AG04450 (cell line): ENCODE measurements at places on chromosomes 7 and 10. TPM values are rescaled to one million over a fixed set of nuclear protein-coding genes. Genes with fewer than 3 reads are reported as not detected.

DNA sequence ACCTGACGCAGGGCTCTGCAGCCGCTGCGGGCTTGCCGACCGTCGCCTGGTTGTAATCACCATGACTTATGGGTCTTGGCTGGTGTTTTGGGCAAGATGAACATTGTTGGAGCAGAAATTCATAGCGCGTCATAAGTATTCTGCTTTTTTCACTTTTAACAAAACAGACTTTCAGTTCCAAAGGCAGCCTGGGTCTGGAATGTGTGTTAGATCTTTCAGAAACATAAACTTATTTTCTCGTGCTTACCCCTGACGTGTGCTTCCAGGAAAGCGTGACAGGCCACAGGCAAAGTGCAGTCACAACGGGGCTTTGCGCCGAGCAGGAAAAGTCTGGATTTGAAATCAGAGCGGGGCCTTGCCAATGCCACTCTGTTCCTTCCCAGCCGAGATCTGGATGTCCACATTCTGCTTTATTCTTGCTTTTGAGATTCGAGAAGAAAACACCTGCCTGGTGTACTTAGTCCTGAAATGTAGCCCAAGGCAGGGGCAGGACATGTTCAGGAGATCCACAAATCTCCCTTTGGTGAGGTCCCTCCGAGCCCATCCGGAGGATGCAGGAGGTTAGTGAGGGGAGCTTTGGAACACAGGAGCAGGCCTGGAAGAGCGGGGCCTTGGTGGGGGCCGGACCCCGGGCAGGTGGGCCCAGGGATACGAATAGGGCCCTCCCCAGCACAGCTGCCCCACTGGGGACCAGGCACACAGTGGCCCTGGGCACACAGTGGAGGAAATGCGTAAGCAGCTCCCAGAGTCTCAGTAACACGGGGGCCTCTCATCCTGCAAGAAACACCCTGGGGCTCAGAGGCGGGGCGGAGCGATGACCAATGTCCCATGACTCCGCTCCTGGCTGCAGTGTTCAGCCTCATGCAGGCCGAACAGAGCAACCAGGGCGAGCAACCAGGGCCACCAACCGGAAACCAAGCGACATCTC lies 49.5 kb upstream of the EBF3 start:
- DNase-seq, result no peak

ARHGAP22 gene
- polyA plus RNA-seq, result 8.2 and 9.6 TPM in 2 replicates

- DNase-seq, result no peak
Observed at GRCh38 chr7:50466815-50467585, 16.9 kb upstream of the FIGNL1 start.

GRCh38 chr10:125194814-125195213 lies 34.5 kb upstream of the CTBP2 start:
- no peak for DNase-seq

DNA sequence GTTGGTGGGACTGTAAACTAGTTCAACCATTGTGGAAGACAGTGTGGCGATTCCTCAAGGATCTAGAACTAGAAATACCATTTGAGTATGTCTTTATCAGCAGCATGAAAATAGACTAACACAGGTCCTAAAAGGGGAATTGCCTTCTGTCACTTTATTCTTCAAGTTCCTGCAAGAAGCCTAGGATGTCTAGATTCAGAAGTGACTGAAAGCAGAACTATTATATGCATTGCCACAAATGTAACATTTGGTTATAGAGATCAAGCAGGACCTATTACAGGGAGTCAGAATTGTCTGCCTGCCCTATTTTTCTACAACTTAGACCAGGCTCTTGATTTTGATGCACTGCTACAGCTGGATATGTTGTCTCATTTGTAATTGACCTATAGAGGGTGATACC lies 364.7 kb downstream of the SORCS1 start:
- no peak for DNase-seq

DNA sequence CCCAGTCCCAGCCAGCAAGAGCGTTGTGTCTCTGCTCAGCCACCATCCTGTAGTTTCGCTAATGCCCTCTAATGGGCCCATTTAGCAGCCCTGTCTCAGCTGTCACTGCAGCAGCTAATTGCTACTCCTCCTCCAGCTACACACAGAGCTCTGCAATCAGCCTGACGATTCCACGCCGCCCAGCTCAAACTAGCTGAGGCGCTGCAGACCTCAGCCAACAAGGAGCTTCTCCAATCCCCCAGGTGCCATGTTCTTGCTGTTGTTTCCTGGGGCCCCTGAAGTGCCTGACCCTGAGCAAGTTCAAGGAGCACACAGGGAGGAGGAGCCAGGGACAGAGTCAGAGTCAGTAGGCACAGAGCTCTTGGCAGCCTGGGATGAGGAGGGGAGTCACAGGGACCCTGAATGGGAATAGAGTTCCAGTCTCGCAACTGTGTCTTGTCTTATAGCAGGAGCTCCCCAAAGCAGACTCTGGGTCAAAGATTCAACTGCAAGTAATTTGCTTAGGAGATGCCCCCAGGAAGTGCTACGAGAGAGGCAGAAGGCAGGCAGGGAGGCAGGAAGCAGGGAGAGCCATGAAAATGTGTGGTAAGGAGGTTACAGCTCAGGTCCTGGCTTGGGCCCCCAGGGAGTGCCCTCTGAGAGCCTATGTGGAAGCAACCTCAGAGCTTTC lies 135.8 kb upstream of the UNC5B start:
- DNase-seq, result no peak

DNA sequence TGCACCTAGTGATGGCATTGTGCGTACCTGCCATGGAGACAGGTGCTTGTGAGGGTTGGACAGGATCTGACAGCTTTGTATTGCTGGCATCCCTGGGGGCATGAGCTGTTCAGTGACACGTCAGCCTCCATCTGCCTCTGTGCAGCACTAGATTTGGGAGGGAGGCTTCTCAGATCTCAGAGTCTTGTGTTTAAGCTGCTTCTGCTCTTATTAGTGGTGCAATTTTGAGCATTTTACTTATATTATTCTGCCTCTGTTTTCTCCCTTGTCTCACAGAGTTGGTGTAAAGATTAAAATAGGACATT lies 5.1 kb downstream of the ARHGAP22 start:
- no peak for DNase-seq

GRCh38 chr10:130498042-130498441 lies 361.9 kb downstream of the GLRX3 start:
- DNase-seq, result no peak

DNA sequence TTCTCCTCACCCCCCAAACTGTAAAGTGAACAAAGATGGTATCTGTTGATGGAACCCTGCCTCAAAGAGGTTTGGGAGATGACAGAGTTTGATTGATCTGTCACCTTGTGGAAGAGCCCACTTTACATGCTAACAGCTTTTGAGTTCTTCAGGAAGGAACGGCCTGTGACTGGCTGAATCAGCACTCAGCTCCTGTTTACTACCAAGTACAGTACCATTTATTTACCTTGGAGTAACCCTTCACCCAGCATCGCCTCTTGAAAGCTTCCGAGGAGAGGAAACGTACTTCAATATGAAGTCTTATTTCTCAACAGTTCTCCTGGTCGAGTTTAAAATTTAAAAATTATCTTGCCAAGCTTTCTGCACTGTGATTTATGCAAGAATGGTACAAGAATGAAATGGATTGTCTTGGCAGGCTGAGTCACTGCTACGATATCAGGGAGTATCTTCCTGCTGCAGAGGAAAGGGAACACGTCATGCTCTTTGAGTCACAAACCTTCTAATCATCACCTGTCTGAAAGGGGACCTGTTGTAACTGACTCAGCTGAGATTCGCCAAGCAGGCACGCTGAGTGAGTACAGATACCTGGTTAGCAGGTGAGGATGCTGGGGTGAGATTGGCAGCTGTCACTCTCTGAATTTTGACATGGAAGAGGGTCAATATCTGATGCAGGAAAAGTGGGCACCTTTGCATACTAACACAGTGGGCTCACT lies 30.1 kb downstream of the KLF6 start:
- DNase-seq, result no peak

MKI67 gene
- 8.0 and 10.3 TPM in 2 replicates for polyA plus RNA-seq

DNA sequence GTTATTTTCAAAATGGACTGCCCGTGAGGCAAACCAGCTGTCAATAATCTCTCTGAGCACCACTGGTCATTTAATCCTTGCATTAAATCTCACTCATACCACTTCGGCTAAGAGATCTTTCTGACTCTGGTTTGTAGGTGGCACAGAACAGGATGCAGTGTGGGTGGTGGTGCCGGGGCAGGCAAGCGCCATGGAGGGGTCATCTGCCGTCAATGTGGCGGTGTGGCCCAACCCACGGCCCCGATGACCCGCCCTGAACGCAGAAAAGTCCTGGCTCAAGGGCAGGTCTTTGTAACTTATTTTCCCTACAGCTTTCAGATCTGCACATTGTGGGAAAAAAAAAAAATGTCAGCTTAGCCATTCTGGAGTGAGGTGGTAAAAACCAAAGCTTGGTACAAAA lies 73.2 kb upstream of the MGMT start:
- no peak for DNase-seq

FBXW4 gene
- 18.3 TPM in 2 replicates for polyA plus RNA-seq

- DNase-seq, result peak; percentile 18
Observed at GRCh38 chr7:105219771-105220160, 169.0 kb downstream of the SRPK2 start.
